ENCODE measurements at places on chromosomes 7 and 10.

DNA sequence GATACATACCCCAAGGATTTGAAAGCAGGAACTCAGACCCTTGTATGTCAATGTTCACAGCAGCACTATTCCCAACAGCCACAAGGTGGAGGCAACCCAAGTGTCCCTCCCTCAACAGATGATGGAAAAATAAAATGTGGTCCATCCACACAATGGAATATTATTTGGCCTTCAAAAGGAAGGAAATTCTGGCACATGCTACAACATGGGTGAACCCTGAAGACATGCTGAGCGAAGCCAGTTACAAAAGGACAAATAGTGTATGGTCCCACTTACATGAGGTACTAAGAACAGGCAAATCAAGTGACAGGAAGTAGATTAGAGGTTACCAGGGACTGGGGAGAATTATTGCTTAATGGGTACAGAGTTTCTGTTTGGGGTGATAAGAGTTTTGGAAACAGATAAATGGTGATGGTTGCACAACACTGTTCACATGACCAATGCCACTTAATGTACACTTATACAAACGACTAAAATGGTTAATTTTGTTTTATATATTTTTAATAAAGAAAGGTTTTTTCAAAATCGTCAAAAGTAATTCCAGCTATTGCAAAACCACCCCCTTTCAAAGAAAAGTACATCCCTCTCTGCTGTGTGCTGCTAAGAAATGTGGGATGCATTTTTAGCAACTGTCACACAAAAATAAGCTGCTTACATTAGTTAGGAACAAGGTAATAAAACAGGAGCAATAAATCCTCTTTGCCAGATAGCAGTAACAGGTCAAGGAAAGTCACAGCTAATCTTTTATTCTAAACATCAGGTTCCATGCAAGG, 85.7 kb downstream of the GRB10 start:
- DNase-seq, result no peak

GRCh38 chr10:114022766-114023597, 20.7 kb upstream of the ADRB1 start:
- DNase-seq, result no peak

GRCh38 chr10:9910446-9910845, 1107.2 kb upstream of the CELF2 start:
- no peak for DNase-seq

- DNase-seq, result no peak
Observed at GRCh38 chr7:108189733-108190388, 59.7 kb upstream of the LAMB4 start.

GRCh38 chr10:24730811-24731210, 7.1 kb upstream of the ARHGAP21 start:
- no peak for DNase-seq

GRCh38 chr10:95354110-95354509, 63.3 kb upstream of the PDLIM1 start:
- DNase-seq, result no peak

DNA sequence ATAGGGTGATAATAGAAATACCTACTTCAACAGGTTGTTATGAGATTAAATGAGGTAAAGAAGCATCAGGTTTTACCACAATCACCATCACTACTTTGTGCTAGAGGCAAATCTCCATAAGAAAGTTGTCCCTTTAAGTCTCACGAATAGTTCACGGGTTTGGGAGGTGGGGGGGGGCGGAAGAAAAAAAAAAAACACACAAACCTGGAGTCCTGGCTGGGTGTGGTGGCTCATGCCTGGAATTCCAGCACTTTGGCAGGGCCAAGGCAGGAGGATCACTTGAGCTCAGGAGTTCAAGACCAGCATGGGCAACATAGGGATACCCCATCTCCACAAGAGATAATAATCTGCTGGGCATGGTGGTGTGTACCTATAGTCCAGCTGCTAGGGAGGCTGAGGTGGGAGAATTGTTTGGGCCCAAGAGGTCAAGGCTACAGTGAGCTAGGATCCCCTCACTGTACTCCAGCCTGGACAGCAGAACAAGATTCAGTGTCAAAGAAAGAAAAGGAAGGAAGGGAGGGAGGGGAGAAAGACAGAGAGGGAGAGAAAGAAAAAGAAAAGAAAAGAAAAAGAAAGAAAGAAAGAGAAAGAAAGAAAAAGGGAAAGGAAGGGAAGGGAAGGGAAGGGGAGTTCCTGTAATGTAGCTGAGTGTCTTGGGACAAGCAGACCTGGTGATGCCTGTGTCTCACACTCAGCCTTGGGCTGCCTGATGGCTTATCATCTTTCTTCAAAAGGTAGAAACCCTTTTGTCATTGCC, 231.4 kb downstream of the CREB5 start:
- no peak for DNase-seq

GRCh38 chr7:19020711-19021110, 96.7 kb downstream of the TWIST1 start:
- DNase-seq, result peak; percentile 72

- no peak for DNase-seq
Observed at GRCh38 chr7:128067983-128068382, 36.7 kb upstream of the LRRC4 start.

- DNase-seq, result no peak
Observed at GRCh38 chr7:93877742-93878141, 12.8 kb downstream of the TFPI2 start.

DNA sequence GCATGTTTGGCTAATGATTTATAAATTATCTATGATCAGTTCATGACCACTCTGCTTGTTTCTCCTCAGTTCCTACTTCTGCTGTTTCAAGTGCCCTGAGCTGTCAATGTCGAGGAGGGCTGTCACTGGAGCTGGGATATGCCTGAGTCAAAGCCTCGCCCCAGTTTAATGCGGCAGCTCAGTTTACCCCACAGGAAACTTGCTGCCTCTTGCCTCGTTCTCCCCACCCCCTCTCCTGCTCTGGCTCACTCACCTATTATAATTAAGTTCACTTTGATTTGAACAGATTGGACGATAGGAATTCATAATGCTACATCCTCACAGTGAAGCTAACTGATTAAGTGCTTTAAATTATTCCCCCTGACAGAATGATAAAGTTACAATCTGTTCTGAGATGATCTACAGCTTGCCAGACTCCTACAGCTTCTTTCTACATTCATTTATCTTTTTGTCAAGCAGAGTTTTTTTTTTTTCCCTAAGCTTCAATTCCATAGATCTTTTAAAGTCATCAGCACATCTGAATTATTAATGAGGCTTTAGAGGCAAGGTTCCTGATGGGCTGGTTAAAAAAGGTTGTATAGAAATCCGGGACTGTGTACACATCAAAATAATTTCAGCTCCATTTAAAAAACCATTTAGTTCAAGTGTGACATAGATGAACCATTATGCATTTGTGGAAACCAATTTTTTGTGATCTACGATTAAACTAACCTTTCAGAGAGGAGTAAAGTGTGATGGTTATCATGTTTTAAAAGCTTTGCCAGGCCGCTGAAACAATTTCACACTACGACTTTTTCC, 758.3 kb downstream of the KCNMA1 start:
- no peak for DNase-seq

DNA sequence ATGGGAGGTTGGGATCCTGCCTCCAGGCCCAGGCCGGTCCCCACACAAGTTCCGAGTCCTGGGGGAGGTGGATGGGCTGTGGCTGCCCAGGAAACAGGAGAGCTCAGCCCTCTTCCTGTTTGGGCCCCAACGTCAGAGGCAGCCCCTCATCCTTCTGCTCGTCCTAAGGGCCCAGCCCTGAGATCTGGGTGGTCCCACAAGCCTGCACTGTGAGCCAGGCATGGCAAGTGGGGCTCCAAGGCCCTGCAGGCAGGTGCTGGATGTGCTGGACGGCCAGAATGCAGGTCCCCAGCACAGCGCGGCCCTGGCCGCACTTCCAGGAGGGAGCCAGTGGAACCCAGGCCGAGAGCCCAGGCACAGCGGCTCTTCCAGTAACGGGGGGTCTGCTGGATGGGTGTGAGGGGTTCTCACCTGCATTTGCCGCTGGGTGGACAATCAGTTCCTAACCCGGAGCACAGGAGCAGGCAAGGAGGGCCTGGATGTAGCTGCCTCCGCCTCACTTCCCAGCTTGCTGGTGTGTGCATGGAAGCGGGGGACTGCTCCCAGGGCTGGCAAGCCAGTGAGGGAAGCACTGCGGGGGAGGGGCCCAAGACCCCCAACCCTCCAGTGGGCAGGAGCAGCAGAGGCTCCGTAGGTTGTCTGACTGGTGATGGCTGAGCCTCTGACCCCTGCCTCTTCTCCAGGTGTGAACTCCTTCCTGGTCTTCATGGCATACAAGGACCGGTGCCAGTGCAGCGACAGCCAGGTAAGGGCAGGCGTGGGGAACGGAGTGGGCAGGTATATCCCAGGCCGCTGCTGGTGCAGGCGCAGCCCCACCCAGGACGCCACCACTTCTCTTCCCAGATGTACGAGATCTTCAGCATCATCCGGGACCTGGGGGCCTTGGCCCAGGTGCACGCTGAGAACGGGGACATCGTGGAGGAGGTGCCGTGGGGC, 9.7 kb downstream of the DPYSL4 start:
- no peak for DNase-seq

DNA sequence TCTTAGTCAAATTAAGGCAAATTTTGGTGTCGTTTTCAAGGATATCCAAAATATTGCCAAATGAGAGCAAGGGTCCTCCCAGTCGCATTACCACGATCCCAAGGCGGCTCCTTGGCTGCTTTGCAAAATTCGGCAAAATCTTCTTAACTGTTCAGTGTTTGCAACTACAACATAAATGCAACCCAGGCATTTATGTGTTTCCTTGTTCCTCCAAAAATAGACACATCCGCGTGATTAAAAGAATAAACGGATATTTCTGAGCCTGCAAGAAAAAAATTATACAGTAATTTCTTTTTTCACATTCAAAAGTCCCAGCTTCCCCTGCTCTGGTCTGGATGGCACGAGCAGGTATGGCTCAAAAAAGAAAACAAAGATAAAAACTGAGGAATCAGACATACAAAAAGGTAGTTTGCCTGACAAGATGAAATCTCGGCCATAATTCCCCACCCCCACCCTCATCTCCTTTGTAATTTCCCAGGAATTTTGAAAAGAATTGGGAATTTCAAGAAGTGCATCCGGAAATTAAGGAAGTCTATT, 6.0 kb downstream of the SKIDA1 start:
- no peak for DNase-seq

DNA sequence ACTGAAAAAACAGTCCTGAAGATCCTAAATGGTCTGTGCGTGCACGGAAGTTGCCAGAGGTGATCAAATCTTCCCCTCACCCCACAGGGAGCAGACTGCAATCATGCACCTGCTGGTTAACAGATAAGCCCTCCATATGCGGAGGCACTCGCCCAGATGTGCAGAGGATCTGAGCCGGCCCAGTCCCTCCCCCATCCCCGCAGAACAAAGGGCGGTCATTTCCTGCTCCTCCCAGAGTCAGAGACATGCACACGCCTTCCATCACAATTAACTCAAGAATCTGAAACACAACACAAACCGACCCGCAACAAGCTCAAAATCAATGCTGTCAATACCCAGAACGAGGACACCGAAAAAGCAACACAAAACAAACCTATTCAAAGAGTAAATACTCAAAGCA, 24.2 kb downstream of the CRTAC1 start:
- no peak for DNase-seq

Data from mammary epithelial cell (primary cell).